ENCODE measurements at places on chromosomes 16 and 17.
A peak's percentile ranks its signal among the peaks of the same experiment; 100 is the strongest.

- DNase-seq: no peak
Observed at GRCh38 chr16:4501071-4501478, 24.9 kb downstream of the HMOX2 start.

DNA sequence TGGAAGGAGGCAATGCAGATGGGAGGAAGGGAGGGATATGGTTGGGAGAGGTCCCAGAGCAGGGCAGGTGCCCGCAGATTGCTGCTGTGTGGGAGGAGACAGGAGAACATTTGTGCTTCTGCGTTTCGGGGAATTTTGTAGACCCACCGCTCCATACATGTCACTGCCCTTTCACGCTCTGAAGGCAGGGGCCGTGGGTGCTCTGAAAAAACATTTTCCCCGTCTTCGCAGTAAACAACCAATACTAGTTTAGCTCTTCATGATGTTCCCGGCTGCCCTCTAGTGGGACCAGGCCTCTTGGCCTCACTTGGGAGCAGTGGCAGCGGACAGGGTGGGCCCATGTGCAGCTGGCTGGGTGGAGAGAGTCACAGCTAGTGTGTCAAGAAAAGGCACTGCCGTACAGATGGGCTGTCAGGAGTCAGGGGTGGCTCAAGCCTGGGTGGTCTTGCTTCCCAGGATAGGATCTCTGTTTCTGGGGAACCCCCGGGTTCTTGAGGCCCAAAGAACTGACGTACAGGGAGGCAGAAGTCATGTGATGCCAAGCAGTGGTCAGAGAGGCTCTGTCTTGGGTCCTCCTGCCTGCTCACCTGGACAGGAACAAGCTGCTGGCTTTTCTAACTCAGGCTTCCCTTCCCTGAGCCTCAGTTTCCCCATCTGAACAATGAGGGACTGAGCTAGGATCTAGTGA lies 46.5 kb upstream of the CPNE2 start:
- DNase-seq: no peak

- DNase-seq: no peak
Observed at GRCh38 chr16:52976539-52977167, 76.0 kb downstream of the CHD9NB start.

- no peak for DNase-seq
Observed at GRCh38 chr17:47212458-47212857, 3.3 kb downstream of the MYL4 start.

DNA sequence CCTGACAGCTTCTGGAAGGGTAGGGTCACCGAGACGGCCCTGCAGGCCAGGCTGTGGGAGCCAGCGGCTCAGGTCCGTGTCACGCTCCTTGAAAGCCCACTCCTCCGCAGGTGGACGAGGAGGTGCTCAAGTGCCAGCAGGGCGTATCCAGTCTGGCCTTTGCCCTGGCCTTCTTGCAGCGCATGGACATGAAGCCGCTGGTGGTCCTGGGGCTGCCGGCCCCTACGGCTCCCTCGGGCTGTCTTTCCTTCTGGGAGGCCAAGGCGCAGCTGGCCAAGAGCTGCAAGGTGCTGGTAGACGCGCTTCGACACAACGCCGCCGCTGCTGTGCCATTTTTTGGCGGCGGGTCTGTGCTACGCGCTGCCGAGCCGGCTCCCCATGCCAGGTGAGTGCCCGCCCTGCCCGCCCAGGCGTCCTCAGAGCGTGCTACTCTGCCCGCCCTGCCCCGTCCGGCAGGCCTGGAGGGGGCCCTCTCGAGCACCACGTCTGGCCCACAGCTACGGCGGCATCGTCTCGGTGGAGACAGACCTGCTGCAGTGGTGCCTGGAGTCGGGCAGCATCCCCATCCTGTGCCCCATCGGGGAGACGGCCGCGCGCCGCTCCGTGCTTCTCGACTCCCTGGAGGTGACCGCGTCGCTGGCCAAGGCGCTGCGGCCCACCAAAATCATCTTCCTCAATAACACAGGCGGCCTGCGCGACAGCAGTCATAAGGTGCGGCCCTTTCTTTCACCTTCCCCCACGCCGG lies 1.3 kb downstream of the NAGS start:
- peak; percentile 14 for DNase-seq

DNA sequence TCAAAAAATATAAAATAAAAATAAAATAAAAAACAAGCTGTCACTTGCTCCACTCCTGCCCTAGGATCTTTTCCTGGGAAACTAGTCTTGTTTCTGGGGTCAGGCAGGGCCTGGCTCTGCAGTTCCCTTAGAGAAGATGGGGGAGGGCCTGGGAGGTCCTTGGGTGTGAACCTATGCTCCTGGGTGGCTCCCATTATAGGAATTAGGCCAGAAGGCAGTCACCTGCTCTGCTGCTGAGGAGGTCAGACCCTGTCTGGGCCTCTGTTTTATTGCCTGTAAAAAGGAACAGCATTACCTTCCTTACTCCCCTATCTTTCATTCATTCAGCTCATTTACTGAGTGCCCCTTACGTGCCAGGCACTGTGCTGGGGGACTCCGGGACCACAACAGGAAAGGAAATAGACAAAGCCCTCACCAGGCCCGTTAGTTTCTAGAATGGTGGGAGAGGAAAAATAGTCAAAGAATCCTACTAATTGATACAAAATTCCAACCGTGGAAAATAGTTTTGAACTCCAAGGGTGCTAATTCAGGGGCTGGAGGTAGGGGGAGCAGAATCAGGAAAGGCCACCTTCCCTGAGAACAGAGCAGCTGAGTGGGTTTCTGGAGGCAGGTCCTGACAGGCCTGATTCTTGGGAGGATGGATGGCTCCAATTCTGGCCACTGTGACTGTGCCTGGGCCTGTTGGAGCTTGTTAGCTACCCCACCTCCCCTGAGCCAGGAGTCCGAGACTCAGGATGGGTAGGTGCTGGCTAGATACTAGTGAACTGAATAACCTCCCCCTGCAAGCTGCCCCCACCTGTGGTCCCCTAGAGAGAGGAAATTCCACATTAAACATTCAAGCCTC lies 1.3 kb upstream of the SLC46A1 start:
- DNase-seq: no peak

GRCh38 chr17:73371836-73372235 lies 60.0 kb upstream of the CDC42EP4 start:
- DNase-seq: no peak

- no peak for DNase-seq
Observed at GRCh38 chr17:61475726-61476125, 23.5 kb downstream of the TBX4 start.

GRCh38 chr17:62101090-62101489 lies 36.0 kb upstream of the MED13 start:
- DNase-seq: no peak

DNA sequence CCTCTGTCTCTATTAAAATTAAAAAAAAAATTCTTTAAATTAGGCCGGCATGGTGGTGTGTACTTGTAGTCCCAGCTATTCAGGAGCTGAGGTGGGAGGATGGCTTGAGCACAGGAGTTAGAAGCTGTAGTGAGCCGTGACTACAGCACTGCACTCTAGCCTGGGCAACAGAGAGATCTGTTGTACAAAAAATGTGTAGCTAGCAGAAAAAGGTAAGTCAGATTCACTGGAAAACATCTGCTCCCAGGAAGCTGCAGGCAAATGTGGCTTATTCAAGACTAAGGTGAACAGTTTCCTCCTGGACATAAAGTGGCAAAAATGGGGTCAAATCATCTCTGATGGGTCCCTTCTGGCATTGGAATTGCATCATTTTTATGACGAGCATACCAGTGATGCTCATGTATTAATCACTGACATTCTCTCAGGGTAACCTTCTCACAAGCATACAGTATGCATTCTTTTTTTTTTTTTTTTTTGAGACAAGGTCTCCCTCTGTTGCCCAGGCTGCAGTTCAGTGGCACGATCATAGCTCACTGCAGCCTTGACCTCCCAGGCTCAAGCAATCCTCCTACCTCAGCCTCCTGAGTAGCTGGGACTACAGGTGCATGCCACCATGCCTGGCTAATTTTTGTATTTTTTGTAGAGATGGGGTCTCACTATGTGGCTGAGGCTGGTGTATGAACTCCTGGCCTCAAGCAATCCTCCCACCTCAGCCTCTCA lies 48.7 kb downstream of the CPPED1 start:
- no peak for DNase-seq

DNA sequence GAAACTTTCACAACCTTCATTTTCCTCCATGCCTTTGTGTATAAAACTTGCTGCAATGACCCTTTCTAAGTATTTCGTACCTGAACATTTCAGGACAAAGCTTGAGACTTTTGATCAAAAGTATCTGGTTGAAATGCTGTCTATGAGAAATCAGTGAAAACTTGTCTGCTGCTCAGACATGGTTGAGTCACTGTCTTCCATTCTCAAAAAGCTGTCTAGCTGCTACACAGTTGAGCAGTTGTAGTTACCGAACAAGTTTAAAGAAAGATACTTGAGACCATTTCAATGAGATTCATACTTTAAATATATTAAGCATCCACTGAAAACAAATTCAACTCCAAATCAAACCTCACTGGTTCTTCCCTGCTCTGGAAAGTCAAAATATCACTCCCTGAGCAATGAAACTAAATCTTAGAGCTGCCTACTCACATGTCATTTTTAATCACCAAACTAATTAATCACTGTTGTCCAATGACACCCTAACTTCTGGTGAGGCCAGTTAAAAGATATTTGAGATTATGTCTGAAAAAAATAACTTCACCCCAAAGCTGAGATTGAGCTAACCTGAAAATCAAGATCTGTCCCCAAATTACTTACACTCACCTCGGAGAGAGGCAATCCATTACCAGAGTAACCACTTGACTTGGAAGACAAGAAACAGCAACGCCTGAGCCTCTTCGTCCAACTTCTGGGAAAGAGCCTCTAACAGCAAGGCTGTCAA lies 488 bp downstream of the TMEM100 start:
- DNase-seq: no peak

DNA sequence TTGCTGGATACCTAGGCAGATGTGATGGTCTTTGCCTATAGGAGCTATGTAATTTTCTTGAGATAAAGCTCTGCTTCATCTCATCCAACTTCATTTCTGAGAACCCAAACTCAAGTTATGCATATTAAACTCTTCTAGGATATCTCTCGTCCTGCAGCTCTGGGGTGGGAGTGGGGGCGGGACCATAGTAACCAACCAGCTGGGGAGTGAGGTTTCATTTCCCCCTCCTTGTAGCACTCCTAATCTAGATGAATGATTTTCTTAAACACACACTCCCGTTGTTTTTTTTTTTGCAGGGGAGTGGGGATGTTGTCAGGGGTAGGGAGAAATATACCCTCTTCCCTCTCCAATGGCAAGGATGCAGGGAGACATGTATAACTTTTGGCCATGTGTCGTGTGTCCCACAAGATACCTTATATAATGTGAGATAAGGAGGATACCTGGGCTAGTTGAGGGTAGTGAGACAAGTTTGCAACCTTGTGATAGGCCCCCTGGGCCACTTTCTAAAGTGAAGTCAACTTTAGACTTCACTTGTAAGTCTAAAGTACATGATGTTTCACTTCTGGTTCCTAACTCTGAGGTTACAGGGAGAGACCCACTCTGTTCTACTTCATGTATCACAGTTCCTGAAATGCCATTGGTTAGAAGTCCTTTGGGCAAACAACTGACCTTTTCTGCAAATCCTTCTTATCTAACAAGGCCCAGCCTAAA lies 10.5 kb upstream of the HEATR6 start:
- DNase-seq: no peak

DNA sequence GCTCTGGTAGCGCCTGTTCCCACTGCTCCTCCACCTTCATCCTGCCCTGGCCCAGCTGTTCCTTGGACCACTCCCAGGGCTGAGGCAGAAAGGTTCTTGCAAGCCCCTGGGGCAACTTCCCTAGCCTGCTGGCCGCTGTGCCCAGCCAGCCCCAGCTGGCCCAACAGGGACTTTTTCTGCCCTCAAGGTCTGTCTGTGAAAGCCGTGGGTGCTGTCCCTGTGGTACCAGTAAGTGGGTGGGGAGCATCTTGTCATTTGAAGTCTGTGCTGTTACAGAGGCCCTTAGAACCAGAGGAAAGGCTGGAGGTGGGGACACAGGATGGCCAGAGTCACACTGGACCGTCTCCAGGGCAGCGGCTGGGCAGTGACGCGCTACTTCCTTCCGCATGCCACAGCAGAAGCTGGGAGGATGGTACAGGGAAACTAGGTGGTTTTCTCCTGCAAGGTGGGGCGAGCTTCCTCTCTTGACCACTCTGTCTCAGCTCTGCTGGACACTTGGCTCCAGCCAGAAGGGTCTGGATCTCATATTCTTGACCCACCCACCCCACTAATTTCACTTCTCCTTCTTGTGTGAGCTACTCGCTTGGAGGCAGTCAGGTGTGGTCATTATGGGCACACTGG lies 87.8 kb downstream of the PLCG2 start:
- no peak for DNase-seq

- peak; percentile 74 for DNase-seq
Observed at GRCh38 chr16:20383106-20384029, 21.2 kb downstream of the PDILT start.

DNA sequence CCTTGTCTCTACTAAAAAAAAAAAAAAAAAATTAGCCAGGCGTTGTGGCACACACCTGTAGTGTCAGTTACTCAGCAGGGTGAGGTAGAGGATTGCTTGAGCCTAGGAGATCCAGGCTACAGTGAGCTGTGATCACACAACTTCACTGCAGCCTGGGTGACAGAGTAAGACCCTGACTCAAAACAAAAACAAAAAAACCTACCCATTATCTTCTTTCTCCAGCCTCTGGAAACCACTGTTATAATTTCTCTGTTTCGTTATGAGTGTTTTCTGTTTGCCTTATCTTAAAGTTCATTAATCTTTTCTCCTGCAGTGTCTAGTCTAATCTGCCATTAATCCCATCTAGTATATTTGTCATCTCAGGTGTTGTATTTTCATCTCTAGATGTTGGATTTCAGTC lies 18.6 kb upstream of the CLTC start:
- DNase-seq: no peak

- DNase-seq: no peak
Observed at GRCh38 chr17:33560165-33560564, 267.1 kb upstream of the ASIC2 start.

GRCh38 chr16:9380221-9380620 lies 288.8 kb downstream of the HAPSTR1 start:
- DNase-seq: no peak

DNA sequence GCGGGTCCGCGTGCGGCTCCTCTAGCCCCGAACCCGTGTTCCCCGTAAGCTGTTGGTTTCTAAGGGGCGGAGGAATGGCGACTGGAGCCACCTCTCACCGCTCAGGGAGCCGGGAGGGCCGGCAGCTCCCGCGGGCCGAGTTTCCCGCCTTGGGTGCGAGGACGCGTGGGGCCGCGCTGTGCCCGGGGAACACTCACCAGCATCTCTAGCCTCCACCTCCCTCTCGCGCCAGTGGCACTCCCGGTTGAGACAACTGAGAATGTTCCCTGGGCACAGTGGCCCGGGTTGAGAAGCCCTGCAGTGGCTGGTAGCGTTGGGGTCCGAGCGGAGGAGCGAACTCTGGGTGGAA lies 560 bp downstream of the TELO2 start:
- no peak for DNase-seq

- no peak for DNase-seq
Observed at GRCh38 chr17:72447251-72447640, 326.4 kb downstream of the SOX9 start.

DNA sequence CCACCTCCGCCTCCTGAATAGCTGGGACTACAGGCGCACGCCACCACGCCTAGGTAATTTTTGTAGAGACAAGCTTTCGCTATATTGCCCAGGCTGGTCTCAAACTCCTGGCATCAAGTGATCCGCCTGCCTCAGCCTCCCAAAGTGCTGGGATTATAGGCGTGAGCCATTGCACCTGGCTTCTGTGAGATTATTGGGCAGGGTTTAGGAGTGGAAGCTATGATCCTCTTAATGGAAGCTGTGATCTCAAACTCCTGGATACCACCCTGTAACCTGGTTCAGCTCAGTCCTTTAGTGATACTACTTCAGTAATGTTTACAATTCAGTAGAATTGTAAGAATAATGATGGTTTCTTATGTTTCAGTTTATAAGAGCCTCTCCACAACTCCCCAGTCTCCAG lies 14.1 kb downstream of the NFE2L1 start:
- no peak for DNase-seq
